CD14-positive monocyte (primary cell): ENCODE measurements at places on chromosomes 3 and 15.

DNA sequence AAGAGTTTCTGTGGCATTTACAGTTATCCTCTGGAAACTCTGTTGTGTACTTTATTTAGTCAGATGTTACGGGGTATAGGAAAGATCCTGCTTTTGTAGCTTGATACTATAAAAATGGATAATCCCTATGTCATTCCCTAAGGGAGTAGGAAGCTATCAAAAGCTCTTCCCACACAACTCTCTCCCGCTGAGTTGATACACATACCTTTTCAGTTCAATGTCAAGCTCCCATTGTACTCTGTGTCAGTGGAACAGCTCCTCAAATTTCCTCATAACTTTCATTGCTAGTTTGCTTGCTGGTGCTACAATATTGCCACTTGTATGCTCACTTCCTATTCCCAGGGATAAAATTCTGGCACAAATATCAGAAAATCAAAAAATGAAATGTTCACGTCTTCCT is 893.3 kb upstream of the GBE1 start:
- DNase-seq, result no peak
- H3K4me3 ChIP-seq, result no peak overlapping the region
- H3K36me3 ChIP-seq, result no peaks in the 10 kb centered on the region
- no peaks in the 10 kb centered on the region for H3K27me3 ChIP-seq

DNA sequence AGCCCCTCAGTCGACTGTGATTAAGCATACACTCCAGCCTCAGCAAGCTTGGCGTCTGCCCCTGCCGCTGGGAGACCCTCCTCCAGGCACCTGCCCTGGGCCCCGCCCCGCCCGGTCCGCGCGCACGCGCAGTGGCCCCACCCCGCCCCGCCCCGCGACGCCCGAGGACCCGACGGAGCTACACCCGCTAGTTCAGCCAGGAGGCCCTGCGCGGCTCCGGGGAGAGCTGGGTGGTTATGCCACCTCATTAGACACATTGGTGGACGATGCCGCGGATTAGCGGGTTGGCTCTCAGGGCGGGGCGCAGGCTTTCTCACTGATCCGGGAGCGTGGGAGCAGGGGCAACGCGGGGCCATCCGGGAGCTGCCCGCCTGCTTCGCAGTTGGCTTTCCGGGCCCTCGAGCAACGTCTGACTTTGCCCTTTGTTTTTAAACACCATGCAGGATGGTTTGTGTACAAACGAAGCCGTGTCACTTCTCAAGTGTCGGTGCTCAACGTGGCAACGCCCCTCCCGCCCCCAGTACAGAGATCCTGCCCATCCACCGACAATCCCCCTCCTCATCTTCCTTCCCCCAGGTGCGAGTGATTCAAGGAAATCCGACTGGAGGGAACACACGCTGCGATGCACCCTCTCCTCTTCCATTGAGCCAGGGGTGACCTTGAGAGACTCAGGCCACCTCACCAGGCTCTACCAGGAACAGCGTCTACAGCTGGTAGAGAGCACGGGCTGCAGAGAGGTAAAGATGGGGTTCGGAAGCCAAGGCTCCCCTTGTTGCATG is 109.3 kb downstream of the SHQ1 start:
- peaks cover 9% of the 10 kb centered on the region for H3K4me1 ChIP-seq
- H3K27ac ChIP-seq, result no peak overlapping the region
- DNase-seq, result peak; percentile 28
- peak overlapping the region; percentile 39 for H3K4me3 ChIP-seq

DNA sequence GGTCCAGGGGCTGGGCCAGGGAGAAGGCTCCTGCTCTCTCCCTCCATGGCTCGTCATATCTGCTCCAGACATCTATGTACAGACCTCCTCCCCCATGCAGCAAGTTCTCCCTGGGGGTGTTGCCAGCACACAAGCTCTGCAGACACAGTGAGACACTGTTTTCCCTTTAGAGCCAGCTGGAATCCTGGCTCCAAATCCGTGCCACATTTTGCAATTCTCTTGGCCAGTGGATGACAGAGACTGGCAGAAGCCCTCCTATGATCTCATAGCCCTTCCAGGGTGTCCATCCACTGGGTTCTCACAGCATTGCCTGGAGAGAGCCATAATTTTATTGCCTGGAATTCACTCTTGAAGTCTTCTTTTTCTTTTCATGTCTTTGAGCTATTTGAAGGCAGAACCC is 203.9 kb downstream of the TLE3 start:
- no peaks in the 10 kb centered on the region for H3K4me1 ChIP-seq
- H3K4me3 ChIP-seq, result no peak overlapping the region
- no peak overlapping the region for H3K27ac ChIP-seq
- no peaks in the 10 kb centered on the region for H3K36me3 ChIP-seq
- H3K27me3 ChIP-seq, result peaks cover 3% of the 10 kb centered on the region

DNA sequence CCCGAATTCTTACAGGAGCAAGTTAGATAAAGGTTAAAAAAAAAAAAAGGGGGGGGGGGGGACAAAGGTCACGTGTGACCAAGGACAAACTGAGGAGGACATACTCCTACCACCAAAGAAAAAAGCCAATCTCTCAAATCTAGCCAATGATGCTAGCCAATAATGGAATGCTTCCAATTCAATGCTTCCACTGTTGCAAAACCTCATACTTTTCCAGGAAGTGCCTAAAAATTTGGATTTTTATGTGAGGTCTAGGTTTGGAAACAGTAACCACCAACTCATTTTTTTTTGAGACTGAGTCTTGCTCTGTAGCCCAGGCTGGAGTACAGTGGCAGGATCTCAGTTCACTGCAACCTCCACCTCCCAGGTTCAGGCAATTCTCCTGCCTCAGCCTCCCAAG is 11.4 kb downstream of the MSL2 start:
- no peaks in the 10 kb centered on the region for H3K36me3 ChIP-seq
- no peak for DNase-seq
- H3K4me3 ChIP-seq, result no peak overlapping the region
- no peaks in the 10 kb centered on the region for H3K27me3 ChIP-seq
- no peak overlapping the region for H3K27ac ChIP-seq
- peaks cover 54% of the 10 kb centered on the region for H3K4me1 ChIP-seq
